ENCODE measurements at places on chromosomes 2 and 18. TPM values are rescaled to one million over a fixed set of nuclear protein-coding genes. Genes with fewer than 3 reads are reported as not detected.

The RAB27B gene
- 1.5 TPM for total RNA-seq

The FZD7 gene
- total RNA-seq = 6.2 TPM

The ATP6V1B1 gene
- not detected for total RNA-seq

The ABCB11 gene
- total RNA-seq = 4.8 TPM

GRCh38 chr2:167509586-167509985, 621.3 kb downstream of the XIRP2 start:
- no peak for DNase-seq

DNA sequence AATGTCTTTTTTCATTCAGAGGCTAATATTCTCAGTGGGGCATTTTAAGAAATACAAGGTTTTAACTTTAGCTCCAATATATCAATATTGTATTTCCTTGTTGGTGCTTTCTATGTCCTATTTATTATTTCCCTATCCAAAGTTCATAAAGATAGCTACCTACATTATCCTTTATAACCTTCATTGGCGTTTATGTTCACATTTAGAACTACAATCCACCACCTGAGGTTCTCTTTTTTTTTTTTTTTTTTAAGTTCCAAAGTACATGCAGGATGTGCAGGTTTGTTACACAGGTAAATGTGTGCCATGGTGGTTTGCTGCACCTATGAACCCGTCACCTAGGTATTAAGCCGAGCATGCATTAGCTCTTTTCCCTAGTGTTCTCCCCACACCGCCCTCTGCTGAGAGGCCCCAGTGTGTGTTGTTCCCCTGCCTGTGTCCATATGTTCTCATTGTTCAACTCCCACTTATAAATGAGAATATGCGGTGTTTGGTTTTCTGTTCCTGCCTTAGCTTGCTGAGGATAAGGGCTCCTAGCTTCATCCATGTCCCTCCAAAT, 694.6 kb downstream of the SUCLG1 start:
- peak; percentile 23 for DNase-seq

DNA sequence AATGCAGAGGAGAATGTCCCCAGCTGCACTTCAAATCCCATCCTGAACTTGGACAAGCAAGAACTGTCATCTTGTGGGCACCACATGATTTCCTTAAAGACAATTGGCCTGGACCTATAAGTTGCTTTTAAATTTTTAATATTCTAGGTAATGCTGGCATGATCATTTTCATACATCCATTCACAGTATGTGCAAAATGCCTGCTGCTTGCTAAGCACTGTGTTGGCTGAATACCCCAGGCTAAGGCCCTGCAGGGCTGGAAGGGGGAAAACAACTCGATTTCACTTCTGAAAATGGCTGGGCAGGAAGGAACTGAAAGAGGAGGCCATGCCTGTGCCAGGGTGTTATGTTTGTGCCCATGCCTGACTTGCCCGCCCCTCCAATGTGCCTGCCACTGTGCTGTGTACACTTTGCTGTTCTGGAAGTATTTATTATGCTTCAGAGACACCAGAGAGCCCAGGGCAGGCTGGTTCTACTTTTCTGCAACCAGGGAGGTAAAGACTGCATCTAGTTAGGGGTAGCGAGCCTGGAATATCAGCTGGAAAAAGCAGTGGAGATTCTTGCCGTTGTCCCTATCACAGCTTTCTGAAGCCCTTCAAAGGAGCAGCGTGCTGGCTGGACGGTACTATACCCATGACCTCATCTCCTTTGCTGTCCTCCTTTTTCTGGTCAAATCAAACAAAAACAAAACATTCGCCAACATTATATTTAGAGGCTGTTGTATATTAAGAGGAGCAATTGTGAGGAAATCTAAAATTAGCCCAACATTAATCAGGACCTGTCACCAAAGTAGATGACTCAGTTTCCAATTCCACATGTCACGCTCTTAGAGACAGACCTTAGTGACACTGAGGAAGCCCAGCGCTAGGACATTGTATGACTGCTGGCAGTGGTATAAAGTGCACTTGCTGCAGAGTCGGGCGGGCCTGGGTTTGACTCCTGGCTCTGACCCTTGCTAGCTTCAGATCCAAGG, 158.1 kb downstream of the DDX1 start:
- DNase-seq = no peak

GRCh38 chr2:202908186-202908585, 3.3 kb downstream of the WDR12 start:
- DNase-seq = no peak

GRCh38 chr2:42711896-42712295, 52.0 kb downstream of the OXER1 start:
- no peak for DNase-seq

- DNase-seq = no peak
Observed at GRCh38 chr2:53913721-53914120, 54.0 kb upstream of the GPR75 start.

GRCh38 chr18:48540251-48541025, 1.6 kb downstream of the CTIF start:
- DNase-seq = peak; percentile 77

GRCh38 chr2:240568678-240569522, 616 bp downstream of the RNPEPL1 start:
- peak; percentile 74 for DNase-seq

DNA sequence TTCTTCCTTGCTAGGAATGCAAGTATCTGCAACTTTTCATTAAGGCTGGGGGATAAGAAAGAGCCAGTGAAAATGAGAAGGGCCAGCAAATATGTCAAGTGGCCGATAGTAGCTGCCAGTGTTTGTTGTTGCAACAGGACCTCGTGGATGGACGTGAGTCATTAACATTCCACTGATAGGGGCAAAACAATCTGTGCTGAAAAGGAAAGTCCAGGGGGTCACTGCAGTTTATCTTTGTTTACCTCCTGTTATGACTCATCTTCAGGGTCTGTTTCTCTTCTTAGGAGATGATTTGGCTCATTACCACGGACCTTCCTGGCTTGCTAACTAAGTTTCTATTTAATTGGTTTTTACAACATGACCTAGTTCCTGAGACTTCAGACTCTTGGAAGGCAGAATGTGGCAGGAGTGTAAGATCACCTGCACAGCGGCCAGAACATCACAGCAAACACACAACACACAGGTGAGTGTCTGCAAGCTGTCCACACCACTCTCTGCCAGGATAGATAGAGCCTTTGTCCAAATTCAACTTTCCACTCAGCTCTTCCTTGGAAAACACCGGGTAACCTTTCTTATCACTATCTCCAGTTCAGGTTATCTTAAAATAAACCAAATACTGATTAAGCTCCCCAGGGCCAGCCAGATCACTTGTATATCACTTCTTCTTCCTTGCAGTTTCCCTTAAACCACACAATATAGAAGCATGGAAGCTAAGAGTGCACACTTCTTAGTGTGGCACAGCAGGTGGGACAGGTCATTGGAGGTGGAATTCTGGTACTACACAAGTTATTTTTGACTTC, 157.5 kb upstream of the LMAN1 start:
- peak; percentile 16 for DNase-seq

- DNase-seq = no peak
Observed at GRCh38 chr2:141499123-141499522, 631.7 kb downstream of the LRP1B start.

- no peak for DNase-seq
Observed at GRCh38 chr2:203209538-203209937, 29.3 kb upstream of the CYP20A1 start.

- no peak for DNase-seq
Observed at GRCh38 chr2:204279819-204280218, 265.5 kb upstream of the PARD3B start.
